WERI-Rb-1 (cell line): ENCODE measurements at places on chromosomes 16 and 17.

GRCh38 chr17:45770632-45771270 is 13.4 kb upstream of the CRHR1 start:
- DNase-seq, result peak; percentile 97

DNA sequence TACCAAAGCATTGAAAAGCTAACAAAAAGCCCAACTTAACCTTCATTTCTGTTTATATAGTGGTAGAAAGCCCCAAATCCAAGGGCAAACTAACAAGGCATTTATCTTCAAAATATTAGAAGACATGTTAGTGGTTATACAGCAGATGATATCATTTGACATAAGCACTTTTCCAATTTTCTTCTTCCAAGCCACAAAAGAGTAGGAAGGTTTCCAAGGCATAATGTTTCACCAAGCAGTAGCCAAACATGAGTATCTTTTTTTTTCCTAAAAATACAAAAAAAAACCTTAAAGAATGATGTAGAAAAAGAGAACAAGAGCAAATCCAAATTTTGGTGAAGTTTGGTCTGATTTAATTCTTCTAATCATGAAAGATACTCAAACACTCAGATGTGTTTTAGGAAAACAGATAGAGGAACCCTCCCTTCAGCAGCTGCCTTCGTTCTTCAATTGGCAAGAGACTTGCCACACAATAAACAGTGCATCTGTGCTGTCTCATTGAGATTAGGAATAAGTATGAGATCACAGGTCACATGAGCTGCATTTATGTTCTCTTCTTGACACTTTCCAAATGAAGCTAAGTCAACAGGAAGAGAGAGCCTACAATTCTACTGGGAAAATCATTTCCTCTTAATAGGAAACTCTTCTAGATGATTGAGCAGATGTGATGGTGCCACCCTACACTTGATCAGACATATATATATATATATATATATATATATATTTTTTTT is 106.7 kb downstream of the TTC19 start:
- DNase-seq, result no peak

- peak; percentile 89 for DNase-seq
Measured at GRCh38 chr16:87351320-87351698, 32.3 kb downstream of the FBXO31 start.

GRCh38 chr17:17959520-17960361 is 12.5 kb downstream of the TOM1L2 start:
- no peak for DNase-seq

- DNase-seq, result peak; percentile 84
Measured at GRCh38 chr17:81291662-81292061, 3.4 kb downstream of the SLC38A10 start.

- no peak for DNase-seq
Measured at GRCh38 chr16:85570735-85571562, 42.2 kb upstream of the GSE1 start.

GRCh38 chr16:11585460-11586377 is 1.0 kb downstream of the LITAF start:
- DNase-seq, result no peak

- DNase-seq, result no peak
Measured at GRCh38 chr17:55466671-55467070, 44.6 kb downstream of the SMIM36 start.

- DNase-seq, result no peak
Measured at GRCh38 chr16:56352351-56353053, 72.8 kb downstream of the AMFR start.

- DNase-seq, result no peak
Measured at GRCh38 chr17:50909765-50910605, 43.8 kb upstream of the TOB1 start.

DNA sequence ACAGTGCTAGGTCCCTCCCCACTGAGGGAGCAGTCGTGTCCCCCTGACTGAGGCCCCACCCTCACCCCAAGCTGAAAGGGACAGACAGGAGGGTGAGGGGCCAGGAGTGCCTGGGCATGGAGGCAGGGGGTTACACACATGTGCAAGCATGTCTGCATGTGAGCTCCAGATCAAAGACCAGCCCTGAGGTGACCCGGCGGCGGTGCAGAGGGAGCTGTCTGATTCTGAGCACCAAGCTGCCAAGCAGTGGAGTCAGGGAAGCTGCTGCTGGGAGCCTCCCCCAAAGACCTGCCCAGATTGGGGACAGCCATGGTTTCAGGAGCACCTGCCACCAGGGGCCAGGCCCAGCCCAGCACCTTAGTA is 5.5 kb downstream of the DLX3 start:
- DNase-seq, result peak; percentile 75

DNA sequence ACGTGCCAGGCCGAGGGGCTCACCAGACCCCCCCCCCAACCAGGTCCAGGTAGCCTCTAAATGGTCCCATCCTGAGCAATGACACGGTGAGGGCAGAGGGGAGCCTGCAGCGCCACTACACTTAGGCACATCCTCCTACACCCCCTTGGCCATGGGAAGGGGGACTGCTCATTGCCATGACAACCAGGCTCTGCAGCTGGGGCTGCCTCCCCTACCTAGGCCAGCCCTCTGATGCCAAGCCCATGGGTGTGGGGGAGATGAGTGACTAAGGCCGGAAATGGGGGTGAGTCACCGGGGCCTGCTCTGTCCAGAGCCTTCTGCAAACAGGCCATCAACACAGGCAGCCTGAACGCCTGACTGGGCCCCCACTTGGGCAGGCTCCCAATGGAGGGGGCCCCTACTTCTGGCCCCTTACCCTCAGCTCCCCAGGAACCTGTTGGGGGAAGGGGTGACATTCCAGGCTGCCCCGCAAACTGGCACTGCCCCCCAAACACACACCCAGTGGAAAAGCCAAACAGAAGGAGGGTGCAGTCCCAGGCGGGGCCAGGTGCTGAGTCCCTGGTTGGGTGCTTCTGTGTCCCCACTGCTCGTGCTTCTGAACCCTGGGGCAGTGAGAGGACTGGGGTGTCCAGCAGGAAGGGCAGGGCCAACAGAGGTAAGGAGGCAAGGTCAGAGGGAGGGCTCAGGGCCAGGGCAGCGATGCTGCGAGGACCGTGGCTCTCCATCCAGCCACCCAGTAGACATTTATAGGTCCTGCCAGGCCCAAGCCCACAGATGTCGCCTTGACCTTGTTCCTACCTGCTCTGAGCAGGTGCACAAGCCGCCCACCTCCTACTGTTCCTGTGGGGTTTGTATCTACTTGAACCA is 8.2 kb downstream of the PLCD3 start:
- no peak for DNase-seq

DNA sequence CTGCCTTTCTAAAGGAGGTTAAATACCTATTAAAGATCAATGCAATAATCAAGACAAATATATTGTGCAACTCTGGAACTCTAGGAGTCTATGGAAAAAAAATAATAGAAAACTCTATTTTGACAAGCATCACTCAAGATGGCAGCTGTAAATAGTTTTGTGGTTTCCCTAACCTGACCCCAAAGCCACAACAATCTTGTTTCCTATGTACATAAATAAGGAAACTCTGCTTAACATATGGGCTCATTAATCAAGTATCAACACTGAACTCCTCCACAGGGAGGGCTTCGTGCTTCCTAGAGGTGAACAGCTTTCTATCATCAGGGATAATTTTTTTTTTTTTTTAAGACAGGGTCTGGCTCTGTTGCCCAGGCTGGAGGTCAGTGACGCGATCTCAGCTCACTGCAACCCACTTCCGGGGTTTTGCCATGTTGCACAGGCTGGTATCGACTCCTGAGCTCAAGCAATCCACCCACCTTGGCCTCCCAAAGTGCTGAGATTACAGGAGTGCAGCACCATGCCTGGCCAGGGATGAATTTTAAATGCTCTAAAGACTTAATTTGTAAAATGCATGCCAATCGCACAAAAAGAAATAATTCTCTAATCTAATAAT is 42.5 kb downstream of the ARHGAP17 start:
- DNase-seq, result no peak

DNA sequence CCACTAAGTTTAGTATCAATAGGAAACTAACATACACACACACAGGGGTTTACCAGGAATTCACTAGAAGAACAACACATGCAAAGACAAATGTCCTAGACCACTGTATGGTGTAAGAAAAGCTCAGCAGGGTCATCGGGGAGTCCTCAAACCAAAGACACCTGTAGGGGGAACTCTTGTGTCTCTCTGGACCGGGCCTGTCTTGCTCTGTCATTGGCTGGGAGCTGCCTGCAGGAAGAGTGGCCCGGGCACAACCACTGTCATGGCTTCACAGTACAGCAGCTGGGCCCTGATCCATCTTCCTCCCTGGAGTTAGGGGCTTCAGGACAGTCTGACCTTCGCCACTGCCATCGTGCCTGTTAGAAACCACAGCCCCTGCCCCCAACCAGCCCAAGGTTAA is 263.6 kb upstream of the DYNLRB2 start:
- DNase-seq, result no peak

DNA sequence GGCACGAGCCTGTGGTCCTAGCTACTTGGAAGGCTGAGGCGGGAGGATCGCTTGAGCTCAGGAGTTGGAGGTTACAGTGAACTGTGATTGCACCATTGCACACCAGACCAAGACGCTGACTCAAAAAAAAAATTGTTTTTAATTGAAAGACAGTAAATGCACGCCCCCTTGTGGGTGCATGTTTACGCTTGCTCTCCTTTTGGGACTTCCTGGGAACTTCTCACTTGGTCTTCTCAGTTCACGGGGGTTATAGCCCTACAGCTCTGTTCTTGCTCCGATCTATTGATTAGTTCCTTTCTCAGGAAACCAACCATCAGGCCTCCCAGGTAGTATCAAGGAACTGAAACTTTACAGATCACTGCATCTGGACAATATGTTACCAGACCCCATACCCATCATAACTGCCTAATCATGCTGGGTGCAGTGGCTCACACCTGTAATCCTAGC is 14.2 kb upstream of the RIPOR1 start:
- peak; percentile 76 for DNase-seq

DNA sequence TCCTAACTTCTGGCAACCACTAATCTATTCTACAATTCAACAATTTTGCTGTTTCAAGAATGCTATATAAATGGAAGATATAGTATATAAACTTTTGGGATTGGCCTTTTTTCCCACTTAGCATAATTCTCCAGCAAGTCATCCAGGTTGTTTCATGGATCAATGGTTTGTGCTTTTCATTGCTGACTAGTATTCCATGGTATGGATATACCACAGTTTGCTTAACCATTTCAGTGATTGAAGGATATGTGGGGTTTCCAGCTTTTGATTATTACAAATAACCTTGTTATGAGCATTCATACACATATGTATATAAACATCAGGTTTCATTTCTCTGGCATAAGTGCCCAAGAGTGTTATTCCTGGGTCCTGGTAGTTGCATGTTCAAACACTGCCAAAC is 2.1 kb upstream of the FAM83G start:
- DNase-seq, result no peak

- no peak for DNase-seq
Measured at GRCh38 chr17:81340607-81341515, 45.8 kb upstream of the SLC38A10 start.

- no peak for DNase-seq
Measured at GRCh38 chr17:48160177-48161081, 52.9 kb downstream of the SNX11 start.

DNA sequence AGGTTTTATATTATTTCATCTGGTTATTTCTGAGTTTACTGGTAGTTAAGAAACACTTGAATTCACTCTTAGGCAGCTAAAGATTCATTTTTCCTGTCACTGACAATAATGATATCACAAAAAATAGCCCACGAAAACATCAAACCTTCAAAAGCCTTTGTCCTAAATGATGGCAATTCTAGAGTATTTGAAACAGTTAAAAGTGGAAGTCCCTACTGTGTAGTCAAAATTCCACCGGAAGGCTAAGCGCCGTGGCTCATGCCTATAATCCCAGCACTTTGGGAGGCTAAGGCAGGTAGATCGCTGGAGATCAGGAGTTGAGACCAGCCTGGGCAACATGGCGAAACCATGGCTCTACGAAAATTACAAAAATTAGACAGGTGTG is 103.5 kb downstream of the HIC1 start:
- DNase-seq, result no peak

DNA sequence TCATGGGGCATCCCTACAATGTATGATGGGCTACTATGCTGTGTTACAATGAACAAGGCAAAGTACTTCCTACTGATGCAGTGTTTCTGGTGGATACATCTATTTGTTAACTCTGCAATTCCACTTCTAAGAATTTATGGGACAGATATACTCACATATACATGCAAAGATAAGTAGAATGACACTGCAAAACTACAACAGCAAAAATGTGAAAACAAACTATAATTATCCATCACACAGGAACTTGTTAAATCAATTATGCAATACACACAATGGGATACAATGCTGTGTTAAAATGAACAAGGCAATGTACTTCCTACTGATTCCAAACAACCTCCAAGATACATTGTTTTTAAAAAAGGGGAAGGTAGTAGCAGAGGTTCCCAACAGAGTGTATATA is 3.2 kb downstream of the DDX52 start:
- no peak for DNase-seq

GRCh38 chr16:87959391-87959990 is 8.3 kb downstream of the BANP start:
- DNase-seq, result peak; percentile 36

- peak; percentile 81 for DNase-seq
Measured at GRCh38 chr17:17723354-17724261, 42.4 kb downstream of the RAI1 start.

DNA sequence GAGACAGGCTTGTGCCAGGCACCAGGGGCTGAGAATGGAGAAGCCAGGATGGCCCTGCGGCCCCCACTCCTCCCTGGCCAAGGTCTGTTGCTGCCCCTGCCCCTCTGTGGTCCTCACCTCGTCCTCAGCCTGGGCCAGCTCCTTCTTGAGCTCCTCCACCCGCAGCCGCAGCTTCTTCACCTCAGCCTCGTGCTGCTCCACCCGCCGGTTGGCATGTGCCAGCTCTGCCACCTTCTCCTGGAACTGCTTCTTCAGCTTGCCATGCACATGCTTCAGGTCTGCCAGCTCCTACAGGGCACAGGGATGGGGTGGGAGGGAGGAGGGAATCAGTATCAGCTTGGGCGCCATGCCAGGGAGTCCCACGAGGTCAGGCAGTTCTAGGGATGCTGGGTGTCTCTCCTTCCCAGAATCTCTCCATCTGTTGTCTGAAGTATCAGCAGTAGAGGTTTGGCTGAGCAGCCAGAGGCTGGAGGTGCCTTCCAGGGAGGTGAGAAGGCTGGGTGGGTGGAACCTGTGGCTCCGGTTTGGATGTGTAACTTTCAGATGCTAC is 20.1 kb downstream of the CCDC102A start:
- no peak for DNase-seq
